ENCODE measurements at places on chromosomes 4 and X.

- H3K27me3 ChIP-seq: no peaks in the 10 kb centered on the region
- no peak for DNase-seq
- no peak overlapping the region for H3K4me3 ChIP-seq
- peaks cover 12% of the 10 kb centered on the region for H3K4me1 ChIP-seq
Measured at GRCh38 chr4:48698029-48698971, 81.8 kb downstream of the FRYL start.

DNA sequence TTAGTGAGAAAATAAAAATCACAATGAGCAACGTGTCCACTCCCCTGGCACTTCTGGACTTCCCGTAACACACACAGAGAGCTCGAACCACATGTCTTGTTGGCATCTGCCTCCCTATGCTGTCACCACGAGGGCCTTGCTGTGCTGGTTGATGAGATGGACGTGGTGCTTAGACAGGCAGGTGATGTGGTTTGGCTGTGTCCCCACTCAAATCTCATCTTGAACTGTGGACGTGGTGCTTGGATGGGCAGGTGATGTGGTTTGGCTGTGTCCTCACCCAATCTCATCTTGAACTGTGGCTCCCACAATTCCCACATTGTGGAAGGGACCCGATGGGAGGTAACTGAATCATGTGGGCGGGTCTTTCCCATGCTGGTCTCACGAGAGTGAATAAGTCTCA, 40.0 kb downstream of the FGFRL1 start:
- H3K27me3 ChIP-seq: peaks cover 66% of the 10 kb centered on the region
- H3K36me3 ChIP-seq: no peaks in the 10 kb centered on the region
- H3K4me1 ChIP-seq: no peaks in the 10 kb centered on the region
- DNase-seq: no peak

DNA sequence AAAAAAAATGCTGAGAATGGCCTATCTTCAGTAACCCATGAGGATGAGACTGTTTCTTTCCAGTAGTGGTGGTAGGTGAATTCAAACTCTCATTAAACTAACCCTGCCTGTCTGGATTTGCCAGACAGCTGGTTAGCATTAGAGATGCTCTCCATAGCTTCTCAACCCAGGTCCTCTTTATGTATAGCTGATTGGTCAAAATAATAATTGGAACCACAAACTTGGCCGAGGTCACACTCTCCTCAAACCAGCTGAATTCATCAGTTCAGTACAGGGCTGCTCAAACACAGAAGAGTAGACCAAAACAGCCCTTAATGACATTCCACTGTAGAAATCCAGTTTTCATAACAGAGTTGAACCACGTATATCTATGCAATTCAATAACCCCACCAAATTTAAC, 85.3 kb downstream of the HCCS start:
- no peak overlapping the region for H3K4me3 ChIP-seq
- no peaks in the 10 kb centered on the region for H3K4me1 ChIP-seq
- H3K27me3 ChIP-seq: no peaks in the 10 kb centered on the region

GRCh38 chr4:128775916-128776315, 33.6 kb upstream of the JADE1 start:
- H3K36me3 ChIP-seq: no peaks in the 10 kb centered on the region
- H3K4me3 ChIP-seq: no peak overlapping the region
- no peak overlapping the region for H3K27ac ChIP-seq
- DNase-seq: no peak
- H3K4me1 ChIP-seq: peaks cover 1% of the 10 kb centered on the region

GRCh38 chr4:113979148-113979904, at the start of gene ARSJ:
ARSJ (minus strand) TSS chr4:113979647; CDS start chr4:113978834, 813 bp downstream.
- H3K4me1 ChIP-seq: peaks cover 14% of the 10 kb centered on the region
- H3K36me3 ChIP-seq: peaks cover 1% of the 10 kb centered on the region
- H3K27me3 ChIP-seq: peaks cover 63% of the 10 kb centered on the region
- peak; percentile 53 for DNase-seq
- peak within 1 kb of the TSS; percentile 60 for H3K27ac ChIP-seq

DNA sequence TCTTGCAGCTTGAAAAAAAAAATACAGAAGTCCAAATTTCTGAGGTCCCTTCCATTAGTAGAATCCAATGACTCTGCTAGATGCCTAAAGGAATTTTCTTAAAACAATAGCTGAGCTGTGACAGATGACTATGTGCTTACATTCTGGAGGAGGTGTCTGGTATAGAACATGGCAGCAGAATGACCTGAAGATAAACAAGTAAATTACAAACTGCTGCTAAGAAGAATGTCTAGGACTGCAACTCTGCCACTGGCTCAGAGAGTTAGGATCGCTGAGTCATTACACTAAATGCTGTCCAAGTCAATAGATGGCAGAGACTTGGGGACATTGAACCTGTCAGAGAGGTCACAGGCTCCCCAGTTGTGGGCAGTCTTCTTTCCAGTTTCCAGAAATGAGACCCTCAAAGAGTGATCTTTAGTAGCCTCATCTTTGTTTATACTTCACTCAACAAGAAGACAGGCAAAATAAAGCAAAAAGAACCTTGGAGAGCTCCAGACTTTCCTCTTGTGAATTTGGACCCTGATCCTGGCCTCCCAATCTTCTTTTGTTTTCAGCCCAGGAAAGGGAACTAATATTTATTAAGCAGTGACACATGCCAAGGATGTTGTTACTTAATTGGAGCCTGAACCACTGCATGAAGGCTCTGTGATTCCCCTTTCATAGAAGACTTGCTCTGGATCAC, 56.4 kb upstream of the SCML1 start:
- no peak for DNase-seq
- H3K27me3 ChIP-seq: no peaks in the 10 kb centered on the region
